ENCODE measurements at places on chromosomes 6 and 20.

GRCh38 chr6:107629548-107630129, 139.7 kb downstream of the SOBP start:
- peak; percentile 10 for DNase-seq

- DNase-seq: no peak
These were observed 153.6 kb downstream of the SYCP2 start for GRCh38 chr20:59779656-59780380.

GRCh38 chr20:37936041-37936440, 33.1 kb downstream of the VSTM2L start:
- DNase-seq: no peak

- DNase-seq: peak; percentile 51
These were observed 8.6 kb downstream of the ADAT2 start for GRCh38 chr6:143441680-143442545.

DNA sequence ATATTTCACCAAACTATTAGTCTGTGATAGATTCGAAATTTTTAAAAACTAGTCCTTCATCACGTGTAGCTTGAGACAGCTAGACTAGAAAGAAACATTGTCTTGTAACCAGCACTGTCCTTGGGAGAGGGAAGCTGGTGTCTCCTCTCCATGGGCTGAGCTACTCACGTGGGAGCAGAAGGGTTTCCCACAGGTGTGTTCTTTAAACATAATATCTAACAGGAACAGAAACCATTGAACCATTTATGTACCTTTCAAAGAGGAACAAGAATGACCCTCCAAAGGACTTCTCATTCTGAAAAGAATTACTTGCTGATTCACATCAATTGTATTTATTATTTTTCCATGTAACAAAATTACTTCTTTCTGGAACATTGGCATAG, 72.4 kb upstream of the SYNJ2 start:
- DNase-seq: no peak

GRCh38 chr6:16540804-16541752, 220.2 kb downstream of the ATXN1 start:
- DNase-seq: no peak

GRCh38 chr20:6200092-6200491, 77.3 kb upstream of the FERMT1 start:
- DNase-seq: no peak

- no peak for DNase-seq
These were observed 811.5 kb downstream of the TENT5A start for GRCh38 chr6:80940976-80941375.

DNA sequence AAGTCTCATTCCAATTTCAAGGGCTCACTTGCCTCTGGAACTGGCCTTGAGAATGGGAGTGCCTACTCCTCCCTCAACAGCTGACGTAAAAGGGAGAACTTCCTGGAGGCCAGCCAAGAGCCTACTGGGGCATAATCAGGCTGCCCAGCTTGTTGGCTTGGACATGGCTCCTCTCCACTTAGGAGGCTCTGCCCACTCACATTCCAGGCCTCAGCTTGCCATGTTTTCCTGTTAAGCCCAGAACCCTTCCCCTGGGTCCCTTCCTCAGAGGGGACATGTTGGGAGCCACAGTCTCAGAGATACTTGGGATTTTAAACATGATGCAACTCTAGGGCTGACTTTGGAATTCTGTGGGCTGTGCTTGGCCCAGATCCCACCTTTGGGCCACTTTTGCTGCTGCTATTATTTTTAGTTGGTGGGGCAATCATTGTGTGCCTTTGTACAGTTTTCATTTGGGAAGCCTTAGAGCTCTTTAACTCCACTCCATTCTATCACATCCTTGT, 31.5 kb upstream of the ADTRP start:
- peak; percentile 73 for DNase-seq

DNA sequence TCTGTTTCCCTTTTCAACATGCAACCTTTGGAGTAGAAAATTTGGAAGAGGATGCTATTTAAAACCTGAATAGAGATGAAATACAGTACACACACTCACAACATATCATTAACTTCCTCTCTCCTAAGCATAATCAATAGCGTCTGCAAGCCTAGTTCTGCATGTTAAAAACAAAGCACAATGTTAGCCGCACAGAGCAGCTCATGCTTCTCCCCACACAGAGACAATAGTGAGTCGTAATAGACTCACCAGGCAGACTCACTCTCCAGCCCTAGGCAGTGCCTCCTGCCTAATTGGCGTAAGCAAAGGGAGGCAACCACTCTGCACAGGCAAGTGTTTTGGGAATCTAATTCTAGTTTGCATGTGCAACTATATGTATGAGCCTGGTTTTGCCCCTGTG, 45.8 kb upstream of the ARID1B start:
- peak; percentile 33 for DNase-seq

DNA sequence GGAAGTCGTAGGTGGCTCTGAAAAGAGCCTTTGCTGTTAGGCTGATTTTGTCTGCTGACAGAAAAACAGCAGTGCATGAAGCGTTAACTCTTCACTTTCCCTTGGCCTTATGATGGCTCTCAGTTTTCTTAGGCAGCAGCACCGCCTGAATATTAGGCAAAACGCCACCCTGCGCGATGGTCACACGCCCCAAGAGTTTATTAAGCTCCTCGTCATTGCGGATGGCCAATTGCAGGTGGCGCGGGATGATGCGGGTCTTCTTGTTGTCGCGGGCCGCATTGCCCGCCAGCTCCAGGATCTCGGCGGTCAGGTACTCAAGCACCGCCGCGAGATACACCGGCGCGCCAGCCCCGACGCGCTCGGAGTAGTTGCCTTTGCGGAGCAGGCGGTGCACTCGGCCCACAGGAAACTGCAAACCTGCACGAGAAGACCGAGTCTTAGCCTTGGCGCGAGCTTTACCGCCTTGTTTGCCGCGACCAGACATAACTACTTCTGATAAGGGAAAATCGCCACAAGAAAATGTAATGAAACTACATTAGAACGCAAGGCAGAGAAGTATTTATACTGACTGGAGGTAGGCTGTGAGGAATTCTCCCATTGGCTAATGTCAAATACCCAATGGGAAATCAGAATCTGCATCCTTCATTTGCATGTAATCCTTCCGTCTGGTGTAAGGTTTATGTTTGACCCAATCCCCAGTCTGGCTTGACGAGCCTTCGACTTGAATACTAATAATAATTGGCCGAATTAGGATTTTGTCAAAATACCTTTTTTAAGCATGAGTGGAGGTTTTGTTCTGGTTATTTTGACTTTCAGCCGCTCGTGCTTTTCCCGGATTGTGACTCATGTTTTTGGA, 53.9 kb upstream of the HFE start:
- DNase-seq: peak; percentile 99

DNA sequence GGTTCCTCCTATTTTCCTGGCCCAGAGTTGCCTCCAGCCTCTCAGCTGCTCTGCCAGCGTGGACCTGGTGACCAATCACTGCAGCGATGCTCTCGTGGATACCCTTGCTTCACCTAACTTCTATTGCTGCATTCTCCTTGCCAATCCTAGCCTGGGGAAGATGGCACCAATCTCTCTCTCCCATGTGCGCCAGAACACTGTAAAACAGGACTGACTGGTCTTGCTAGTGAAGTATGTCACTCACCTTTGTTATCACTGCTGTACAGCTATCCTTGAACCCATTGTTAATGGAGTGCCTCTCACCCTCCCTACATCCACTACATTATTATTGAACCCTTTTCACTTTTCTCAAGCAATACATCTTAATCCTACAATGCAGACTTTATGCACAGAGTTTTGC, 80.1 kb downstream of the LYRM4 start:
- no peak for DNase-seq

DNA sequence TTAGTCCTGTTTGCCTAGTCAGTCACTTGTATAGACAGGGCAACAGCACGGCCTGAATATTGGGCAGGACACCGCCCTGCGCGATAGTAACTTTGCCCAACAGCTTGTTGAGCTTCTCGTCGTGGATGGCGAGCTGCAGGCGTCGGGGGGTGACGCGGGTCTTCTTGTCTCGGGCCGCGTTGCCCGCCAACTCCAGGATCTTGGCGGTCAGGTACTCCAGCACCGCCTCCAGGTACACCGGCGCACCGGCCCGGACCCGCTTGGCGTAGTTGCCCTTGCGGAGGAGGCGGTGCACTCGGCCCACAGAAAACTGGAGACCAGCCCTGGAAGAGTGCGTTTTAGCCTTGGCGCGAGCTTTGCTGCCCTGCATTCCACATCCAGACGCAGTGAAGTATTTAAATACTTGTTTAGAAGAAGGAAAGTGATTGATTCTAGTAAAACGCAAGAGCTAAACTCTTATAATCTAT, 92.8 kb upstream of the BTN3A2 start:
- DNase-seq: no peak

DNA sequence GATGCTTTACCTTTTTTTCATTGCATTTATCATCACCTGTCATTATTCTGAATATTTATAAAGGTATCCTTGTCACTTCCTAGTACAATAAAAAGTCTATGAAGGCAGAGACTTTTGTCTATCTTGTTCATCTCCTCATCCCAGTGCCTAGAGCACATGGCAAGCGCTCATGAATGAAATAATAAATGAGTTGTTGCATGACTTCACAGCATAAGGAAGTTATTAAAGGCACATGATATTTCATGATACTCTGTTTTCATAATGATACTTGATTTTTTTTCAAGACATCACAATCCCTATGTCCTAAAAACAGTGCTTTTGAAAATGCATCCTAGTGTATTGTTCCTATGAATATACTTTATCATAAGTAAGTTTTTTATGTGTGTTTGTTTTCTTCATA, 310.6 kb upstream of the RSPO3 start:
- no peak for DNase-seq

DNA sequence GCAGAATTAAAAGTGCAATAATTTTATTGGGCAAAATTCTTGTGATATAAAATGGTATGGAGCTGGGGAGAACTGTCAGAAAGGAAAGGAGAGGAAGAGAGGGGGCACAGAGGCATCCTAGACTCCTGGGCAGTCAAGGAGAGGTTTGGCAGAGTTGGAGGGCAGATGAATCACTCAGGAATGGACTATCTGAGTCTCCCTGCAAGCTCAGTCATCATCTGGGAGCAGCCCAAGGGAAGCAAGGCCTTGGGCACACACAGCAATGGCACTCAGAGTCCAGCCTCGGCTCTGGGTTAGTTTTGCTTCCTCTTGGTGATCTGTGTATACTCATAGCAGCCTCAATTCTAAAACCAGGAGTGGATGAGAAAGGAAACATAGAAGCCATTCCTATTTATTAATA, 67.2 kb downstream of the SLC22A1 start:
- DNase-seq: peak; percentile 4

DNA sequence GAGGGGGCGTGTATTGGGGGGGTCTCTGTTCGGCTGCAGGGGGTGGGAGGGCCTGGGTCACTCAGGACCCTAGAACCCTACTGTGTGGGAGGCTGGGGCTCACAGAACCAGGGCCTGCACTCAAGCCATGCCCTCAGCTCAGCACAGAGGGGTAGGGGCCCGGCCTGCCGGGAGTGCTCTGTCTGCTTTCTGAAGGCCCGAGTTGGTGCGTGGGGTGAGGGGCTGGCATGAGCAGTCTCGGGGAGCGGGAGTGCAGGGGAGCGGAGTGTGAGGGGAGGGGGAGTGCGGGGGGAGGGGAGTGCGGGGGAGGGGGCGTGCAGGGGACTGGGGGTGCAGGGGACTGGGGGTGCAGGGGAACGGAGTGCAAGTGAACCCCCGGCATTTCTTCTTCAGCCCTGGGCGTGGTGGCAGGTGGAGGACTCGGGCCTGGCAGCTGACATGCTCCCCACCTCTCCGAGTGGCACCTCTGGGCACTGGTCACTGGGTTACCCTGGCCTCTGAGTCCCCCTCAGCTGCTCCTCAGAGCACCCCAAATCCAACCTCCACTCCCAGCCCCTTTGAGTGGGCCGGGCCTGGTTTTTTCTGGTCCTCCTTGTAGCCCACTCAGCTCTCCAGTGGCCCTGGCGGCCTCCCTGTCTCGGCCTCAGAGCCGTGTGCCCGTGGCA, 1.0 kb downstream of the COL20A1 start:
- DNase-seq: no peak

DNA sequence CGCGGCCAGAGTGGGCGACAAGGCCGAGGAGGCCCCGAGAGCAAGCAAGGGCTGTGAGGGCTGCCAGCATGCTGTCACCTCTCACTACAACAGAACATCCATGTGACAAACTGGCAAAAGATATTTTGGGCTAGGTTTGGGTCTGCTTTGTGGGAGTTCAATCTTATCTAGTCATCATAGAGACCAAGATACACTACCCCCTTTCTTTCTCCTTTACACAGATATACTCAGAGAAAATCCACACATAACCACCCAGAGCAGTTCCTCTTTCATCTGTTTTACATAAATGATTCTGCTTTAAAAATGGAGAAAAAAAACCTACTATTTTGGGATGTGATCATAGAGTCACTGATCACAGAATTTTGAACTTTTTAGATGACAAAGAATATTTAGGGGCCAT, 16.8 kb downstream of the SOX4 start:
- DNase-seq: no peak

- DNase-seq: no peak
These were observed 30.5 kb upstream of the RPS6KA2 start for GRCh38 chr6:166657531-166657930.

GRCh38 chr6:52518279-52518945, 58.4 kb downstream of the TRAM2 start:
- DNase-seq: no peak

DNA sequence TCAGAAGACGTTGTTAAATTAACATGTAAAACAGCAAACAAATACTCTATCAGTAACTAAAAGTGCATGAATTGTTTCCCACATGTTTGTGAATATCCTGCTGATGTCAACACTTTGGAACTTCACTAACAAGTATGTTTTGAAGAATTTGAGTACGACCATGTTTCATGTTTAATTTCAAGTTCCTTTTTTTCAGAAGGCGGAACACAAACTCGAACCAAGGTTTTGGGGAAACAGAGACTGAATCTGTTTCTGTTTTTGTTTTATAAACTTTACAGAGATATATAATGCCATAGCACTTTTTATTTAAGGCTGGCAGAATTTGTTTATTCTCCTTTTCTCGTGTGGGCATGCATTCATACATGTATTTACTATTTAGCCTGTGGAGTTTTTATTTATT, 509.3 kb upstream of the CITED2 start:
- peak; percentile 64 for DNase-seq

Data from iris pigment epithelial cell (primary cell).